ENCODE measurements at places on chromosomes 3 and 15.

DNA sequence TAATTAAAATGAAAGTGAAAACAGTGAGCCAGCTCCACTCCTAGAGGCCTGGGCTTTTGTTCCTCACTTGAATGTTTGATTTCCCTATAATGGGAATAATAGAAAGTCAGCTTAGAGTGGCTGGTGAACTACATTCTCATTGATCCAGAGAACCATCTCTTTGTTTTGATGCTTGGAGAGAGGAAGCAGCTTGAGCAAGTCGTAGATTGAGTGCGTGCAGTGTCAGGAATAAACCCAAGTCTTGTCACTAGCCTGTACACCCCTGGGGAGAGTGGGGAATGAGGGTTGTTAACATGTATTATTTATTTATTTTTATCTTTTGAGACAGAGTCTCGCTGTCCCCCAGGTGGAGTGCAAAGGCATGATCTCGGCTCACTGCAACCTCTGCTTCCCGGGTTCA is 885 bp upstream of the LSG1 start:
- no peak for DNase-seq

DNA sequence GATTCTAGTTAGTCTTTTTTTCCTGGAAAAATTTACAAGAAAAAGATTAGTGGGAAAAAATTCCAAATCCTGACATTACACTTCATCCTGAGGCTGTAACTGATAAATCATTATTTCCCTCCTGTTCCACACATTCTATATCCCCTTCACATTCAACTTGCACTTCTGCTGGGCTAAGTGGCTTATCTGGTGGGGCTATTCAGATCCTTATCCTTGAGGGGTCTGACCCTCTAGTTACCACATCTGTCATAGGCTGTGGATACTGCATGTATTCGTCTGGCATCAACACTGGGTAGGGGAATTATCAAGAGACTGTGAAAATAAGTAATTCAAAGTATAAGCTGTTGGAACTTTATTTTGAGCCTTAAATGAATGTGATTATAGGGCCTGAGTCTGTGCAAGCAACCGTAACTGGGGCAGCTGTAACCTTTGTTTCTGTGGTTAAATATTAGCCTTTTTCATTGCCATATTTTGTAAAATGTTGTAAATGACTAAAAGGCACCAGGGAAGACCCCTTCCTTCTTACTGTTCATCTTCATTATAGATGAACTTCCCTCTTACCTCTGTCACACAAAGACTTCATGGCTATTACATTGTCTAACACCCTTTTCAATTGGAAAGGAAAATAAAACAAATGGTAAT is 28.0 kb upstream of the TEX9 start:
- DNase-seq: no peak

GRCh38 chr3:143266927-143267326 is 147.4 kb downstream of the CHST2 start:
- DNase-seq: no peak

GRCh38 chr3:166864473-166865467 is 515.3 kb downstream of the ZBBX start:
- DNase-seq: no peak

GRCh38 chr3:190132371-190132770 is 11.7 kb upstream of the P3H2 start:
- no peak for DNase-seq

DNA sequence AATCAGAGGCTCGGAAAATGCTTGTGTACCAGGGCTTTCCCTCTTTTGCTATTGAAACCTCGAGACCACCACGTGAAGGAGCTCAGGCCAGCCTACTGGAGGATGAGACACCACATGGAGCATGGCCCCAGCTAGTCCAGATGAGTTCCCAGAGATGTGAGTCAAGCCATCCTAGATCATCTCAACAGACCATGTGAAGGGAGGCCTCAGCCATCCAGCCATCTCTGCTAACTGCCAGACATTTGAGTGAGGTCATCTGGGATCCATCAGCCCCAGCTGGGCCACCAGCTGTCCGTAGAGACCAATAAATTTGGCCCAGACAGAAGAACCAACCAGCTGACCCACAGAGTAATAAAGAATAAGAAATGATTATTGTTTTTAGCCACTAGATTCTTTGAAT is 62.8 kb upstream of the PROK2 start:
- DNase-seq: no peak

- no peak for DNase-seq
Observed at GRCh38 chr3:127665165-127665564, 7.6 kb upstream of the ABTB1 start.

DNA sequence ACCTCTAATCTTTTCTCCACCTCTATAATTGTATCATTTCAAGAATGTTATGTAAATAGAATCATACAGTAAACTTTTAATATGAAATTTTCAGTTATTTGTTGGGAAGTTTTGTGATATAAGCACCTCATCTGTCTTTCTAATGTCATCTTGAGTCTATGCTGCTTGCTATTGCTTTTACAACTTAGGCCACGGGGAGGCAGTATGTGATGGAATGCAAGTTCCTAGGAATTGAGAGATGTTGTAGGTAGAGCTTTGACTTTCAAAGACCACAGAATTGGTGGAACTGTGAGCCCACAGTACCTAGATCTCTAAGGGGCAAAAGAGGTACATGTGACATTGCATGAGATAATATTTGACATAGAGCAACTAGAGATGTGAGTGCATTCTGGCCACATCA is 328.3 kb downstream of the MFSD1 start:
- DNase-seq: no peak

DNA sequence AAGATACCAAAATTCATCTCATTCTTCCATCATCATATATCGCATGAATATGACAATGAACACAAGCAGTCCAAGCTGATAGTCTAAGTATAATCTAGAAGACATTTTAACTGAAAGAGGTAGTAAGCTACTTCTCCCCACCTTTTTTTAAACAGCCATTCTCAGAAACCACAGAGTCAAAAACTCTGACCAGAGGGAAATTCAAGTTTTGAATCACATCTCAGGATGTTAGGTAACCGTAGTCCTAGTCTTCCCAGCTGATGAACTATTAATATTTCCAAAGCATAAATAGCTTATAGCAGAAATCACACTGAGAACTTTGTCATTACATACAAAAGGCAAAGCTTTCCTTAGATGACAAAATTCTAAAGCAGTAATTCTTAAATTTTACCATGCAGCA is 25.8 kb downstream of the NPTN start:
- no peak for DNase-seq

- no peak for DNase-seq
Observed at GRCh38 chr3:98573181-98573728, 20.2 kb downstream of the CPOX start.

- no peak for DNase-seq
Observed at GRCh38 chr3:42371776-42372175, 38.6 kb downstream of the LYZL4 start.
